Spleen (tissue), 13 donors: ENCODE measurements at places on chromosomes 11 and 22.

DNA sequence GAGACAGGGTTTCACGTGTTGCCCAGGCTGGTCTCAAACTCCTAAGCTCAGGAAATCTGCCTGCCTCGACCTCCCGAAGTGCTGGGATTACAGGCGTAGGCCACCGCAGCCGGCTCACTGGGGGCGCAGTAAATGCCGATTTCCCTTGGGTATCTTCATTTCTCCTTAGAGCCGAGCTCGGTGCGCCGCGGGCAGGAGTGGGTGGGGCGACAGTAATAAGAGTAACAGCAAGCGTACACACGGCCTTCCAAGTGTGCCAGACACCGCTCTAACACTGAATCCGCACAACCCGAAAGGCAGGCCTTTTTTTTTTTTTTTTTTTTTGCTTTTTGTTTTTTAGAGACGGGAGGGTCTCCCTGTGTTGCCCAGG, 500 bp upstream of the ADSL start:
- peak; percentile 85 for DNase-seq

GRCh38 chr11:61034111-61034510, 62.6 kb downstream of the CD6 start:
- no peak for DNase-seq

- peak; percentile 51 for DNase-seq
Measured at GRCh38 chr11:1277936-1278512, 31.4 kb downstream of the TOLLIP start.

DNA sequence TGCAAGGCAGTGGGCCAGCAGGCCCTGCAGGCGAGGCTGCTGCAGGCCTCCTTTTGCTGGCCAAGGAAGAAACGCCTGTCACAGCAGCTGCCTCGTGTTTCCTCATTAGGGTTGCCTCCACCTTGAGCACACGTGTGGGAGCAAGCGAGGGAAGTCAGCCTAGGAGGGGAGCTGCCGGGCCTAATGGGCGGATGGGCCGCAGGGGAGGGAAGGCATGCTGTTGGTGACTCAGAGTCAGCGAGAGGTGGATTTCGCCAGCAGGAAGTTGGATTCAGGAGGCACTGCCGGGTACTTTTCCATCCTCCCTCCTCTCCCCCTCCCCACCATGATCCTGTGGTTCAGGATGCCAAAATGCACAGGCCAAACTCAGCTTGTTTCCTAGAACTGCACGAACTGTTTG, 498.7 kb downstream of the METTL15 start:
- DNase-seq = no peak
